Glutamatergic neuron (in vitro differentiated cells): ENCODE measurements at places on chromosomes 5 and 9. TPM values are rescaled to one million over a fixed set of nuclear protein-coding genes. Genes with fewer than 3 reads are reported as not detected.

DNA sequence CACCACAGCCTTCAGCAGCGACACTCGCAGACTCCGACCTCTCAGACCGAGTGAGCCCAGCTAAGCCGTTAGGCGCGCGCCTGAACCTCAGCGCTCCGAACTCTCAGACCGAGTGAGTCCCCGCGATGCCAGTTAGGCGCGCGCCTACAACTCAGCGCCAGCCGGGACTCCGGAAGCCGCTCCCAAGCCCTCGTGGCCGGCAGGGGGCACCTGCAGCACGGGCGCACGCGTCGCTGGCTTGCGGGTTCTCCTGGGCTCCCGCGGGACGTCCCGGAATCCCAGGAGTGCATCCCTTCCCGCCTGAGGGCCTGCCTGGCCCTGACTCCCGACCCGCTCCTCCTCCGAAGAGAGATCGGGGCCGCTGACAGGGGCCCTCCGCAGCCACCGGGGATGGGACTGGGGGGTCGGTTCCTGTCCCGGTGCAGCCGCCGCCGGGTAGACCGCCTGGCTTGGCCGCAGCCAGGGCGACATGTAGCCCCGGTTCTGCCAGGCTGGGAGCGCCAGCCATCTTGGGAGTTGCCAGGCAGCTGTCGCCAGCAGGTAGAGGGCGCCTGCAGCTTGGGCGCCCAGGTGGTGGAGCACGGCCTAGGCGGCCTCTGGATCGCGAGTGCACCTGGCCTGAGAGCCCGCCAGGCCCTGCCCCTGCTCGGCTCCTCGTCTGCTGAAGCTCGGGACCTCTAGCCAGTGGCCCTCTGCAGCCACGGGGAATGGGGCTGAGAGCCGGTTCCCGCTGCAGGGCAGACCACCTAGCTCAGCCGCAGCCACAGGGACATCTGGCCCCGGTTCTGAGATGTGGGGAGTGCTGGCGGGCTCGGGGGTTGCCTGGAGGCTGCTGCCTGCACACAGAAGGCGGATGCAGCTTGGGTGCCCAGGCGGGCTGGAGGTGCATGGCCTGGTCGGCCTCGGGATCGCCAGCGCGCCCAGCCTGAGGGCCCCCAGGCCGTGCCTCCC lies at the start of gene ANKRD18A:
Gene ANKRD18A (minus strand): TSS at position 114 of the 951 bp plus-strand sequence. CDS start 311 bp downstream, outside the sequence.
- H3K4me1 ChIP-seq = peaks cover 6% of the 10 kb centered on the region
- peaks cover 11% of the 10 kb centered on the region for H3K27me3 ChIP-seq
- peak; percentile 95 for DNase-seq

DNA sequence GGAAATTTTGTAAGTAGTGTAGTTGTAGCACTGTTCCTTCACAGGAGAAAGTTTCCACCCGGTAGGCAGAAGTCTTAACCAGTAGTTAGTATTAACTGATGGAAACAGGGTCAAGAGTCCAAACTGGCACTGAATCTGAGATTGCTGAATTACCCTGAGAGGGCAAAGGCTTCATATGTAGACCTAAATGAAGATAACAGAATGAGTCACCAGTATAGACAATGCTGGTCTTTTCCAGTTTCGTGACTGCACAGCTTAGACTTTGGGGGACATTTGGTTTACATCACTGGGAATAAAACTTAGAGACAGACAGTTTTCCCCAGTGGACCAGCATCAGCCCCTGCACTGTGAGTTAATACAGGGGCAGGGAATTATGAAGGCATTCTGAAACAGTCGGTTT lies 60.5 kb downstream of the PCSK5 start:
- H3K27me3 ChIP-seq = no peaks in the 10 kb centered on the region
- H3K27ac ChIP-seq = no peak overlapping the region
- DNase-seq = no peak
- H3K4me1 ChIP-seq = peaks cover 7% of the 10 kb centered on the region
- H3K36me3 ChIP-seq = no peaks in the 10 kb centered on the region

The SV2C gene
- 17.8 TPM for total RNA-seq

The PCDHGA10 gene
- 16.6 TPM for total RNA-seq

The NEUROG1 gene
- 222 TPM for total RNA-seq

The DND1 gene
- 5.4 TPM for total RNA-seq

- H3K27ac ChIP-seq = no peak overlapping the region
- H3K27me3 ChIP-seq = peaks cover 3% of the 10 kb centered on the region
- no peak for DNase-seq
- H3K4me3 ChIP-seq = no peak overlapping the region
- H3K36me3 ChIP-seq = no peaks in the 10 kb centered on the region
- no peaks in the 10 kb centered on the region for H3K4me1 ChIP-seq
These were observed 365.9 kb downstream of the PLK2 start for GRCh38 chr5:58094031-58094430.

- no peak overlapping the region for H3K27ac ChIP-seq
- no peak for DNase-seq
- H3K4me1 ChIP-seq = peaks cover 21% of the 10 kb centered on the region
- H3K36me3 ChIP-seq = no peaks in the 10 kb centered on the region
- peaks cover 7% of the 10 kb centered on the region for H3K27me3 ChIP-seq
These were observed 16.4 kb upstream of the TIFAB start for GRCh38 chr5:135468541-135468940.
